Mammary microvascular endothelial cell (primary cell): ENCODE measurements at places on chromosomes 3 and 15. TPM values are rescaled to one million over a fixed set of nuclear protein-coding genes. Genes with fewer than 3 reads are reported as not detected.

Gene FEZF2
- total RNA-seq: not detected in 2 replicates

Gene IL17RE
- total RNA-seq: 0.07 and 0.34 TPM in 2 replicates

Gene GRK7
- not detected in 2 replicates for total RNA-seq

Gene ATP13A5
- total RNA-seq: 0.13 TPM in 1 of 2 replicates, not detected in the other
